NCI-H446 (cell line): ENCODE measurements at places on chromosomes 5 and 9.
A peak's percentile ranks its signal among the peaks of the same experiment; 100 is the strongest.

GRCh38 chr5:34045996-34046395 is 3.0 kb upstream of the C1QTNF3 start:
- no peak for DNase-seq

DNA sequence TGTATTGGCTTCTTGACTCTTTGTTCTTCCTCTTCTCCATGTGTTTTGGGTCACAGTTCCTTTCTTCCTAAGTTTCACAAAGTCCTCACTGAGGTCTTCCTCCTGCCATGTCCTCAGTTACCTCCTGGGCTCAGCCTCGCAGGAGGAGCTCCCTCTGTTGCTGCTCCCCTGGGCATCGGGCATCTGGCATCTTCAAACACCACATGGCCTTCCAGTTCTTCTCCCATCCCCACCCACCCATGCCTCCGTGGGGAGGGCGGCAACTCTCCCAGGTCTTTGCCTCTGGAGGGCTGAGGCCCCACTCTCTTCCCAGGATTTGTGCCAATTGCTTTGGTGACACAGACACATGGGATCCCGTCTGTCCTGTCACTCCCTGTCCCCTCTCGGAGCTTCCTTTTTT is 22.8 kb downstream of the MRPL36 start:
- DNase-seq, result no peak

DNA sequence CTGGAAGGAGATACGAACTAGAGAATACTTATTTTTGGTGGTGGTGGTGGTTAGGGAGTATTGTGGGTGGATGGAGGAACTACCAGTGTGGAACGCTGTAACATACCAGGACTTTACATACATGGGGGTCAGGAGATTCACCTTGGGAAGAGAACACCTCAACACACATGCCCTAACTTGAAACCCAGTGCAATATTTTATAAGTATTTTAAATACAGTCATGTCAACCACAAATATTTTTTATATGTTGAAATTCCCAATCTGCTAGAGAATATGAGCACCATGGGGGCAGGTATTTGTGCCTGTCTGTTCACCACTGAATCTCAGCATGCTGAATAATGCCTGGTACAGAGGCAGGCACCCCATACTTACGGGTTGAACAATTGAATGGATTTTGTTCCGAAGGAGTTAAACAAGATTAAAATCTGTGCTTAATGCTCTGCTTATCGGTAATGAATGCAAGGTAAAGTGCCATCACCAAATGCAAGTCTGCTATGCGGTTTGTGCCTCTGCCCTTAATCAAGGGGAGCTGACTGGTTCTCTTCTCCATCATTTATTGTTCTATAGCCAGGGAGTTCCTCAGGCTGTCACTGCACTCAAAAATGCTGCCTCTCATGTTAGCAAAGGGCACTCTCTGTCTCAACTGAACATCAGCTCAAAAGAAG is 65.3 kb downstream of the RASEF start:
- no peak for DNase-seq

DNA sequence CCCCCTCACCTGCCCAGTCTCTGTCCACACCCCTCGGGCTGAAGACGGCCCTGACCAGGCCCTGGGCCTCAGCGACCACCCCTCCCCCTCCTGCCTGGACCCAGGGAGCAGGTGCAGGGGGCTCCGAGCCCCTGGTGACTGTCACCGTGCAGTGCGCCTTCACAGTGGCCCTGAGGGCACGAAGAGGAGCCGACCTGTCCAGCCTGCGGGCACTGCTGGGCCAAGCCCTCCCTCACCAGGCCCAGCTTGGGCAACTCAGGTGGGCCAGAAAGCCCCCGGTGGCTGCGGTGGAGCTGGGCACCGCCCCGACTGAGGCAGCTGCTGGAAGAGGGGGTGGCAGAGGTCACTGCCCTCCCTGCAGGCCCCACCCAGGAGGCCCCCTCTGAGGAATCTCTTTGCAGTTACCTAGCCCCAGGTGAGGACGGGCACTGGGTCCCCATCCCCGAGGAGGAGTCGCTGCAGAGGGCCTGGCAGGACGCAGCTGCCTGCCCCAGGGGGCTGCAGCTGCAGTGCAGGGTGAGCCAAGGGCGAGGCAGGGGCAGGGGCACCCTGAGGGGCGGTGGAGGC is 7.7 kb downstream of the ENTPD8 start:
- DNase-seq, result no peak

DNA sequence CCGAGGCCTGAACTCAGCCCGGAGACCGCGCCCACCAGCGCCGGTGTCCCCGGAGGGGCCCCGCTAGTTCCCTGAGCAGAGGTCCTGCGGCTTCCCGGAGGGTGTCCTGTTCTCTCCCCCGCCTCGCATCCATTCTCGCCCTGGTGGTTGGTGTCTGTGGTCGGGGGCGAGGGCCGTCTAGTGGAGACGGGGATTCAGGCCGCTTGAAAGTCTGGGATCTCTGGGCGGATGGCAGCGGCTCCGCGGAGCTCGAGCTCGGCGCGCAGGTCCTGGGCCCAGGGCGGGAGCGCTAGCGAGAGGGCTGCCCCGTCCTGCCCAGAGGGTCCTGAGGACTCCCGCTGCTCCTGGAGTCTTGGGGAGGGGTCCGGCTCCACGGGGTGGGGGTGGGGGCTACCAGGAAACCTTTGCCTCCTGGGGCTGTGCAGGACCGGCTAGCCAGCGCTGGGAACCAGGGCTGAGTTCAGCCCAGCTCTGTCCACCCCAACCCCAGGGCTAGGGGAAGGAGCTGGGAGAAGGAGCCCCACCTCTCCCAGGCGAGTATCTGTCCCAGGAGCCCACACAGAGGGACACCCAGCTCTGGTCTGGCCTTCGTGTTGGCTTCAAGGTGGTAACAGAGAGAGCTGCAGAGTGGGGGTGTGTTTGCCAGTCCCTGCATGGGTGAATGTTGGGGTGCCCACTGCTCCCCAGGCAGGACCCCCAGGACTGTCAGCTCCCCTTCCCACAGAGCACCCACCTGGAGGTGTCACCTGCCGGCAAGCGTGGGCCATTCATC is 4.0 kb downstream of the TOR4A start:
- DNase-seq, result no peak

GRCh38 chr5:114327987-114328386 is 33.9 kb upstream of the KCNN2 start:
- no peak for DNase-seq

GRCh38 chr5:79857714-79858409 is 133.2 kb downstream of the MTX3 start:
- peak; percentile 80 for DNase-seq

GRCh38 chr5:7436521-7436920 is 40.6 kb downstream of the ADCY2 start:
- DNase-seq, result no peak

GRCh38 chr5:144089401-144090021 is 80.9 kb downstream of the YIPF5 start:
- no peak for DNase-seq

DNA sequence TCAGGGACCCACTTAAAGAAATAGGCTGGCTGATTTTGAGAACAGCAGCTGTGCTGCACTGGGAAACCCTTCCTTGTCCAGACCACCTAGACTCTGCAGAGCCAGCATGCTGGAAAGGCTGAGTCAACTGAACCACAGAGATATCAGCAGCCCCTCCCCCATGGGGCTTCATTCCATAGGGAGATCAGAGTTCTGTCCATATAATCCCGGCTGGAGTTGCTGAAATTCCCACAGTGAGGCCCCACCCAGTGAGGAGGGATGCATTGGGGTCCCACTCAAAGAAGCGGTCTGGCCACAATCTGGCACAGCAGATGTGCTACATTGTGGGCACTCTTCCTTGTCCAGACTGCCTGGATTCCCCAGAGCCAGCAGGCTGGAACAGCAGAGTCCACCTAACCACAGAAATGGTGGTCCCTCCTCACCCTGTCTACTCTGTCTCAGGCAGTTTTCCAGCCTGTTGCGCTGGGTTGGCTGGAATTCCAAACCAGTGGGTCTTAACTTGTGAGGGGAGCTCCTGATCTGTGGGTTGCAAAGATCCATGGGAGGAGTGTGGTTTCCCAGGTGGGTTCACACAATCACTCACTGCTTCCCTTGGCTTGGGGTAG is 127.1 kb downstream of the RNF180 start:
- DNase-seq, result no peak

DNA sequence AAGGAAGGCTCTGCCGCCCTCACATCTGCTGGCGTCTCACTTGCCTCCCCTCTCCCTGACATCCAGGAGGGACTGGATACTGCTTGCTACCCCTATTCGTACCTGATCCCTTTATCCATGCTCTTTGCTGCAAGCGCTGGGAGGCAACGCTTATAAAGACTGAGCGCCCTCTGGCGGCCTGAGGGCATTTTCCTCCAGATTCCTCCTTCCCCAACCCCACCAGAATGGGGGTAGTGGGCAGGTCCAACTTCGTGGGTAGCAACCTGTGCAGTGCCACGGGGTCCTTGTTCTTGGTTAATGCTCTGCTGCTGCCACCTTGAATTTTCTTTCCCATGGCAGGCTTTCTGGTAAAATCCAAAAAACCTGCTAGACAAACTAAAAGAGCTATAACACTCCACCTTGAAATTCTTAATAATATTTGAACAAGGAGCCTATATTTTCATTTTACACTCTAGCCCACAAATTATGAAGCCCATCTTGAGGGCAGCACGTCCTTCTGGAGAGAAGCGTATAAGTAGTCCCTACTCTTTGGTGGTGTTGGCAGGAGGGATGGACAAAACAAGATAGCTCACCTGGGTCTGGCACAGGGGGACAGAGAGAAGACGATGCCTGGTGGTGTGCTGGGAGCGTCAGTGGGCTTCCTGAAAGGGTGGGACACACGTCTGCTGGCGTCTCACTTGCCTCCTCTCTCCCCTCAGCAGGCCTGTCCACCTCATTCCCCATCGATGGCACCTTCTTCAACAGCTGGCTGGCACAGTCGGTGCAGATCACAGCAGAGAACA is 52.5 kb downstream of the JADE2 start:
- DNase-seq, result peak; percentile 81

- DNase-seq, result no peak
These were observed 39.2 kb upstream of the PTPN3 start for GRCh38 chr9:109537288-109537687.
